ENCODE measurements at places on chromosomes 1 and 21. TPM values are rescaled to one million over a fixed set of nuclear protein-coding genes. Genes with fewer than 3 reads are reported as not detected.

The IQGAP3 gene
- total RNA-seq: 48.6 TPM

The TP73 gene
- not detected for total RNA-seq

The TRNP1 gene
- 10.3 TPM for total RNA-seq

The SIPA1L2 gene
- total RNA-seq: 14.2 TPM

DNA sequence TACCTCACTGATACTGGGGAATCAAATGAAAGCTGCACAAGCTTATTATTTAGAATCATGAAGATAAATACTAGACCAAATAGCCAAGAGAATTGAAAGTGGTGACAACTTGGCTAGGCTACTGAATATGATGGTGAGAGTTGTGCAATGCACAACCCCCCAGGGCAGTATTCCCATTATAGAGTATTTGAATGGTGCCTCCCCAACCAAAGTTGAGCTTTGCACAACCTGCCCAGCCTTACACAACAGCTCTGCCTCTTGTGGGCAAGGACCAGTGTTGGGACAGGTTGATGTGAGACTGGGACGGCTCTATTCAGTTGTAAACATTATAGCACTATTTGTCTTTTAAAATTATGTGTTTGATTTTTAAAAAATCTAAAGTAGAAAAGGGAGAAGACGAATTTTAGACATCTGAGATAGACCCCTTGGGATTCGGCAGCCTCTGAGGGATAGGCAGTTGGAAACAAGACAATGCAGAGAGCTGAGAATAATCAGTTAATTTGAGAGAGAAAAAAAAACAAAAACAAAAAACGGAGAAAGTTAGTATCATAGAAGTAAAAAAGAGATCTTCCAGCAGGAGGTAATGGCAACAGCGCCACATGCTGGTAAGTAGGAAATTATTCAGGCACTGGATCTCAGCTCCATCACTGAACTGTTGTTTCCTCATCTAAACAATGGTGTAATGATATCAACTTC is 91.0 kb upstream of the KCNA3 start:
- DNase-seq: peak; percentile 50

DNA sequence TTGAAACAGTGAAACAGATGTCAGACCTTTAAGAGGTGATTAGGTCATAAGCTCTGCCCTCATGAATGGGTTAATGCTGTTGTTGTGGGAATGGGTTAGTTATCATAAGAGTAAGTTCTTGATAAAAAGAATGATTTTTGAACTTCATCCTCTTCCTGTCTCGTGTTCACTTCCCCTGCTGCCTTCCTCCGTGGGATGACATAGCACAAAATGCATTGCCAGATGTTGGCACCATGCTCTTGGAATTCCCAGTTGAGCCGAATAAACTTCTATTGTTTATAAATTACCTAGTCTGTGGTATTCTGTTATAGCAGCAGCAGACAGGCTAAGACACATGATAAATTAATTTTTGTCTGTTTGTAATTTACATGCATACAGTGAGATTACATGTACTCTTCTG is 112.0 kb upstream of the LRRC7 start:
- DNase-seq: no peak

DNA sequence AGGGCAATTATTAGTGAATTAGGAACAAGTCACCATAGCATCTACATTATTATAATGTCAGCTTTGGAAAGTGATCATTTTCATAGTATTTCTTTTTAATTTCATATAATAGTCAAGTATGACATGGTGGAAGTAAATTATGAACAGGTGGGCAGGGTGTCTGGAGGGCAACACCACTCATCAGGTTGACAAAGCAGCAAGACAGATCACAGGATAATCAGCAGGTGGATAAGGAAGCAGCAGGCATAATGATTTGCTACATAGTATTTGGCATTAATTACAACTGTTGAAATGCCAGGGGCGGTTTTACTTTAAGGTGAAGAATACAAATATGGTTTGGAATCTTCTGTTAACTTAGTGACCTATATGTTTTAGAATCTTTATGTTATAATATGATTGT is 1342.2 kb downstream of the PLA2G4A start:
- no peak for DNase-seq

DNA sequence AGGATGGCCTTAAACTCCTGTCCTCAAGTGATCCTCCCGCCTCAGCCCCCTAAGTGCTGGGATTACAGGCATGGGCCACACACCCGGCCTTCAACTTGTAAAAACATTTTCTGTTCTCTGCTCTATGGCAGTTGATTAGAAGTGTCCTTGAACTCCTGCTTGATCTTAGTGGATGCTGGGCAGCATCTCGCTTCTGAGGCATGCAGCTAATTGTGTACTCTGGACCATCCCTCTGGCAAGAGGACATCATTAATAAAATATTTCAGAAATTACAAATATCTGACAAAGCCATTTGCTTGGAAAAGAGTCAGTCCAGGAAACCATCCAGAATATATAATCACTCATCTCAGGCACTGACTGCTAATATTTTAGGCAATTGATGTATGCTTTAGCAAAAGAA is 8.1 kb downstream of the NGF start:
- no peak for DNase-seq

GRCh38 chr21:20720623-20721022 is 277.6 kb upstream of the NCAM2 start:
- no peak for DNase-seq

DNA sequence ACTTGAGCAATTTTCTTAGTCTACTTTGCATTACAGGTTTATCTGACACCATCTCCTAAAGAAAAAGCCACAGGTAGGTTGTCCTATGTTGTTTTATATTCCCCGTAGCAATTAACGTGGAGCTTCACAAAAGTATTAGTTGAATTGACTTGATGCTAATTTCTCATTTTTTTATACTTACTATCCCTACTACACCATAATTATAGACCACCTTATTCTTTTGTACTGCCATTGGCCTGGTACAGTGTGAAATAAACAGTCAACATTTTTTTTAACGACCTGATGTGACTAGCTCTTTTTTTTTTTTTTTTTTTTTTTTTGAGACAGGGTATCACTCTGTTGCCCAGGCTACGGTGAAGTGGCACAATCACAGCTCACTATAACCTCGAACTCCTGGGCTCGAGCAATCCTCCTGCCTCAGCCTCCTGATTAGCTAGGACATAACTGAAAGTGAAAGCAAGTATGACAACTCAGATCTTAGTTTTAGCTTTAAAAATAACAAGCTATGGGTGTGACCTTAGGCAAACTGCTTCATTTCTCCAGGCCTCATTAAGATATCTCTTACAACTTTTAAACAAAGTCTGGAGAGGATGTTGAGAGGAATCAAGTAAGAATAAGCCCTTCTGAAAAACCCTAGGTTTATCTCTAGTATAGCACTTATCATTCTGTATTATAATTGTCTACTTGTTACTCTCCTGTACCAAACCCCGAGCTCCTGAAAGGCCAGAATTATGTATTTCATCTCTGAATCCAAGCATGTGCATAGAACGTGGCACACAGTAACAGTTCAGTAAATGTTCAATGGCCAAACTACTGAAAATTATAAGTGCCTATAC is 49.5 kb downstream of the LUZP1 start:
- peak; percentile 41 for DNase-seq

GRCh38 chr1:15046487-15047165 is 106.9 kb upstream of the TMEM51 start:
- peak; percentile 59 for DNase-seq

DNA sequence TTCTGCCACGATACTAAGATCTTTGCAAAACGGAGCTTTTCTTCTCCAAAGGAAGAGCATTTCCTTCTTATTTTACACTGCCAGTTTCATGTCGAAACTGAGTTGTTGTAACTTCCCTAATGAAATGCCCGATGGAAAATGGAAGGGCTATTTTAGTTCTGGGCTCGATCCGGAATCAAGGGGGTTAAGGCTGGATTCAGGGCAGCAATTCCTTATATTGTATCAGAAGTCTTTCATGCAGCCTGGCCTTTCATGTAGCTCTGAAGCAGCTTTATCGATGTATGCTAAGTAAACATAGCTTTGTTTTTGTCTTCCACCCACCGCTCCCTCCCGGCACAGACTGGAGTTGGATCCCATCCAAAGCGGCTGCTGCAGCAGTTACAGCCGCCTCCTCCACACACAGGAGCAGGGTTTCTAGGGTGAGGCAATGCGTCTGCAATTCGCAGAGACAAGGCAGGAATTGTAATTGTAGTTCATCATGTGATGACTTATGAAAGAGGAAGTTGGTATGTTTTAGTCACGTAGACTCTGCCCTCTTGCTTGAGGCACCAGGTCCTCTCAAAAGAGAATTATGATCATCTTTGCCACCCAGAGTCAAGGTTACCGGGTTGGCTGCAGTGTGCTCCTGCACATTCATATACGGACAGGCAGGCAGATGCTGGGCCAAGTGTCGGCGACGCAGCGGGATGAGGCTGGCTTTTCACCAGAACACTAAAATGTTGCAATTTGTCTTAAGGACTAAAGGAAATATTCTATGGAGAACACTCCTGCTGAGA is 2.6 kb upstream of the IRF2BP2 start:
- peak; percentile 97 for DNase-seq

All from endothelial cell of umbilical vein (primary cell).